ENCODE measurements at places on chromosomes 3 and 15. TPM values are rescaled to one million over a fixed set of nuclear protein-coding genes. Genes with fewer than 3 reads are reported as not detected.
A peak's percentile ranks its signal among the peaks of the same experiment; 100 is the strongest.

Gene GAP43
- total RNA-seq: 1.2 TPM

Gene NTRK3
- 1.6 TPM for total RNA-seq

Gene XPC
- 10.4 TPM for total RNA-seq

Gene DENND6A
- total RNA-seq: 14.7 TPM

DNA sequence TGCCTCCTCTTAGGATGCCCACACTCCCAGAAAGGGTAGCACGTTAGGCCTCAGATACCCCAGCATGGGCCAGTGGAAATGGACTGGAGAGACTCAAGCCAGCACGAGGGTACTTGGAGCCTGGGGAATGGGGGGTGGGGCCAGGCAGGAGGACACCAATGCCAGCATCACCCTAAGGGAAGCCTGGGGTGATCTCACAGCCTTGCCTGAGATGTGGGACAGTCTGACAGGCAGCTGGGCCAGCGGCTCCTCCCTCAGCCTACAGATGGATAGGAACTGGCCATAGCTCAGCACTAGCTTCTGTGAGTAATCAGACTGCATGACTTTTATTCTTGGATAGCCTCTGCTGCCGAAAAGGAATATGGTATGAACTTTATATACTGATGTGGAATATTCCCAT is 59.6 kb upstream of the MRPS22 start:
- no peak for DNase-seq
- H3K27ac ChIP-seq: no peak overlapping the region
- no peaks in the 10 kb centered on the region for H3K36me3 ChIP-seq
- no peak overlapping the region for H3K4me3 ChIP-seq

DNA sequence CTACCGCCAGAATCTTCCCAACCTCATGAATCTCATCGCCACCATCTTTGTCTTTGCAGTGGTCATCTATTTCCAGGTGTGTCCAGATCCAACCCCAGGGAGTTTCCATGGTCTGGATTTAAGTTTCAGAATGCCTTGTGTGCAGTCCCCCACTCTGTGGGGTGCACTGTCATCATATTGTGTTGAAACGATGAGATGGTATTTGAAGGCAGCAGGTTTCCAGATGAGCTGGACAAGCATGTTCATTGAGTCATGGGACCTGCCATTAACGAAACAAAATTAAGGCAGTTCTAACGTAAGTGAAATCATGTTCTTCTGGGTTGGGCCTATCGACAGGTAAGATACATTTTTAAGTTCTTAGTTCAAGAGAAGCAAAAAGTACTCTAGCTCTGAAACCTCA is 12.7 kb downstream of the SEC61A1 start:
- H3K27me3 ChIP-seq: no peaks in the 10 kb centered on the region
- no peak overlapping the region for H3K4me3 ChIP-seq
- DNase-seq: no peak
- H3K4me1 ChIP-seq: no peaks in the 10 kb centered on the region

DNA sequence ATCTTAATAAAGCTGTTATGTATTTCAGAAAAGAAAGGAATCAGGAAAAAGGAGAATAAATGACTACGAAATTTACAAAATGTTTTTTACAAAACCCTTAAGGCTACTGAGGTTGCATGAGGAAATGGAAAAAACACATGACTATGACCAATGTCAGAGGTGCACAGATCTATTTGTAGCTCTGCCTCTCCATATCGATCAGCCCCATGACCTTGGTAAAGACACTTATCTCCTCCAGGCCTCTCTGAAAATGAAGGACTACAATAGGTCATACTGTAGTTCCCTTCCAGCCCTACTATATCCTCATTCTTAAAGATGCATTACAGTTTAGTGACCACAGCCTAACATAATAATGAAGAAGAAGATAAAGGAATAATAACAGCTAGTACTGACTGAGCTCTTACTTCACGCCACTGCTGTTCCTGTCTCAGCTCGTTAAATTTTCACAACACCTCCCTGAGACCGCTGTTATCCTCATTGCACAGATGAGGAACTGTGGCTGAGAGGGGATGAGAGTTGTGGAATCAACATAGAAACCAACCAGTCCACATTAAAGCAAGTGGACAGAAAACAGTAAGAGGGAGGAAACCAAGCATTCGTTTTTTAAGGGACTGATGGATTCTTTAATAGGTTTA is 163.2 kb downstream of the MAGI1 start:
- DNase-seq: no peak
- H3K4me1 ChIP-seq: peaks cover 39% of the 10 kb centered on the region
- H3K27me3 ChIP-seq: no peaks in the 10 kb centered on the region
- H3K36me3 ChIP-seq: no peaks in the 10 kb centered on the region

DNA sequence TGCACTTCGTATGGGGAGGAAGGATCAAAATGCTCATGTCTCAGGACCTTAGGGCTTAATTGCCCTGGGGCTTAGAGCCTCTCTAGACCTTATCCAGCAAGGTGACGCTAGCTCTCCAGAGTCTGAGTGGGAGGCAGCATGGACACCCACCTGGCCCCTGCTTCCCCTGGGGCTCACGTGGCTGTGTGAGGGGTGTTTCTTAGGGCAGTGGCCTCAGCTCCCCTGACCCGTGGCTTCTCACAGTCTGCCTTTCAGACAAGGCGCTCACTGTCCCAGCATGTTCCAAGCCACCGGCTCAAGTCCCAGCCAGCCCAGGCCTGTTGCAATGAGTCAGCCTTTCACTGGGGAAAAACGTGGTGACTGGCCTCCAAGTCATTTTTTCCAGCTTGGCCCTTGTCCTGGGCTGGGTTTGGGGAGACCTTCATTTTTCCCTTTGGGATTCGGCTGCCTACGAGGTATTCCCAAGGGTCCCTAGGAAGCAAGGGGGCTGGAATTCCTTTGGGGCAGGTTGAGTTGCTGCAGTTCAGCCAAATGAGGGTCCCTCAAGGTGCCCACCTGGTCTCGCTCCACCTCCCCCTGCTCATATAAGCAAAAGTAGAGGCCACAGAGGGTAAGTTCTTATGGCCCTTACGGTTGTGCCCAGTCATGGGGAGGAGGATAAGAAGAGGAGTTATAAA is 15.7 kb downstream of the BHLHE40 start:
- no peaks in the 10 kb centered on the region for H3K36me3 ChIP-seq
- peak overlapping the region; percentile 73 for H3K27ac ChIP-seq
- no peak overlapping the region for H3K4me3 ChIP-seq
- no peaks in the 10 kb centered on the region for H3K27me3 ChIP-seq

Data from left ventricle myocardium inferior (tissue), 1 donor.